Upper lobe of left lung (tissue), 6 donors: ENCODE measurements at places on chromosomes 12 and 14. TPM values are rescaled to one million over a fixed set of nuclear protein-coding genes. Genes with fewer than 3 reads are reported as not detected.

The AQP5 gene
- 36.6 TPM for total RNA-seq

The PTCSC3 gene
- total RNA-seq: not detected

The PSMD9 gene
- total RNA-seq: 28.1 TPM

The FAM181A gene
- 13.4 TPM for total RNA-seq

DNA sequence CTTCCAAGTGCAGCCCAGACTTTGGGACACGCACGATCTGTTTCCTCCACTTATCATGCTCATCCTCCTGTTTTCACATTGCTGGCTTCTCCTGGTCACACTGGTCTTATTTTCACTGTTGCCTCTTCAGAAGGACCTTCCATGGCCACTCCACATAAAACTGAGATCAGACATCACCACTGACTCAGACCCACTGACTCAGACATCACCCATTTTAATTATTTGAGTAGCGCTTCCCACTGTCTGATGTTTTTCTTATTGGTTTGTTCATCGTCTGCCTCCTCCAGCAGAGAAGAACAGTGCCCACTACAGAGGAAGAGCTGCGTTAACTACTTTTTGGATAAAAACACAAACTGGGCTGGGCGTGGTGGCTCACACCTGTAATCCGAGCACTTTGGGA is 270.5 kb upstream of the PWP1 start:
- DNase-seq: no peak
- H3K36me3 ChIP-seq: no peaks in the 10 kb centered on the region
- H3K27ac ChIP-seq: no peak overlapping the region

- H3K27me3 ChIP-seq: no peaks in the 10 kb centered on the region
- DNase-seq: no peak
- peak overlapping the region; percentile 15 for H3K27ac ChIP-seq
- no peak overlapping the region for H3K4me3 ChIP-seq
Measured at GRCh38 chr14:75824318-75824717, 157.5 kb downstream of the TGFB3 start.

- H3K4me3 ChIP-seq: no peak overlapping the region
- peaks cover 17% of the 10 kb centered on the region for H3K4me1 ChIP-seq
- DNase-seq: no peak
- H3K27ac ChIP-seq: no peak overlapping the region
Measured at GRCh38 chr12:68815928-68816800, 8.2 kb downstream of the MDM2 start.

DNA sequence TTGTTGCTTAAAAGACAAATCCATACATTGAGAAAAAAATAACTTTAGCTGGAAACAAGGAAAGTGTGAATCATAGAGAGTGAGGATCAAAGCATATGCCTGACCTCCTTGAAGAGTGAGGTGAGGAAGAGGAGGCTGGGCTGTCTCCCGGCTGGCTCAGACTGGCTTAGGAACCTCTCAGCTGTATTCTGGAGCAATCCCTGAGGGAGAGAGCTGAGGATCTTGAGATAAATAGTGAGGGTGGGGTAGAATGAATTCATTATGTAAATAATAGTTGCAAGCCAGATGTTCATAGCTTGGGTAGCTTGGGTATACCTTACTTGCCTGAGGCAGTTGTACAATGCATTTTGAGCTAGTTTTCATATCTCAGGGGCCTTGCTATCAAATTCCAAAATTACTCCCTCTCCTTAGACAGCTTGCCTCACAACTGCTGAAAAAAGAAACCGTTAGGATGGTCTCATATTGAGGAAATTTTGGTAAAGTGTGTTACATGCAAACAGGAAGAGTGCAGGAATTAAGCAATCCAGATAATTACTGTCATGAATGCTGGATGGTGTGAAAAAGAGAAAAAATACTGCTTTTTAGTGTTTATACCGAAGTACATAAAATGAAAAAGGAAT is 30.5 kb upstream of the SLC15A5 start:
- no peak overlapping the region for H3K27ac ChIP-seq
- no peaks in the 10 kb centered on the region for H3K27me3 ChIP-seq
- no peaks in the 10 kb centered on the region for H3K36me3 ChIP-seq
- no peak overlapping the region for H3K4me3 ChIP-seq
- no peak for DNase-seq

The CCDC77 gene
- 8.3 TPM for total RNA-seq

DNA sequence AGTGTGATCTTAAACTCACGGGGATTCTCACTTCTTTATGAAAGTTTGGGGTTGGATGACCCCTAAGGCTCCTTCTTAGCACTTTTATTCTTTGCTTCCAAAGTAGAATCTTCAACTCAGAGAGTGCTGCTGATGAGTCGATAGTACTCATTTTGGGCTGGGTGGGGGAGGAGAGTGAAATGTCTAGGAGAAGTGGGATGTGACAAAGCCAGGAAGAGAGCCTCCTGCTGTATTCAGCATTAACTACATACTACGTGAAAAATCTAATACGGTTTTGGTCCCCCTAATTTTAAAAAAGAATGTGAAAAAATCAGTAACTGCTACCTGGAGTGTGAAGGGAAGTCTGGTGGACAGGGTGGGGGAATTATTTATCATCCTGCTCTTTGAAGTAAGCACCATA is 148.3 kb downstream of the SAMD4A start:
- H3K4me3 ChIP-seq: no peak overlapping the region
- no peak overlapping the region for H3K27ac ChIP-seq
- H3K27me3 ChIP-seq: no peaks in the 10 kb centered on the region
- H3K4me1 ChIP-seq: peaks cover 12% of the 10 kb centered on the region

DNA sequence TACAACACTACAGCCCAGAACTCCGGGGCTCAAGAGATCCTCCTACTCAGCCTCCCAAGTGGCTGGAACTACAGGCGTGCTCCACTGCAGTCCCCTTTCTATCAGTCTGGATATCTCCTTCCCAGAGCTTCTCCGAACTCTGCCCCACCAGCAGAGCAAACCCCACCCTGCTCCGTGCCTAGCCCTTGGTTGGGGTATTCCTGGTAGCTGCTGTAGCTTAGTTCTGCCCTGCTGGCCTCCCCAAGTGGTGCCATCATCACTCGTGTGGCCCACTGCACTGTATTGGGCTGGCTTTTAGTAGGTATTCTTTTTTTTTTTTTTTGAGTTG is 9.5 kb downstream of the HSP90AA1 start:
- H3K4me3 ChIP-seq: no peak overlapping the region
- peaks cover 19% of the 10 kb centered on the region for H3K36me3 ChIP-seq
- H3K27me3 ChIP-seq: no peaks in the 10 kb centered on the region
- no peak for DNase-seq
- no peak overlapping the region for H3K27ac ChIP-seq
- peaks cover 6% of the 10 kb centered on the region for H3K4me1 ChIP-seq

GRCh38 chr12:69161829-69162228 is 77.5 kb upstream of the CPSF6 start:
- H3K4me1 ChIP-seq: peaks cover 2% of the 10 kb centered on the region
- H3K27ac ChIP-seq: no peak overlapping the region
- H3K27me3 ChIP-seq: no peaks in the 10 kb centered on the region
- no peak overlapping the region for H3K4me3 ChIP-seq
- H3K36me3 ChIP-seq: no peaks in the 10 kb centered on the region
- no peak for DNase-seq

The NUBPL gene
- total RNA-seq: 15.2 TPM

The SOCS2 gene
- total RNA-seq: 31.9 TPM

- no peaks in the 10 kb centered on the region for H3K4me1 ChIP-seq
- no peaks in the 10 kb centered on the region for H3K36me3 ChIP-seq
- no peak overlapping the region for H3K4me3 ChIP-seq
- H3K27me3 ChIP-seq: no peaks in the 10 kb centered on the region
- DNase-seq: no peak
Measured at GRCh38 chr12:75900781-75901254, 130.8 kb downstream of the PHLDA1 start.

GRCh38 chr12:22234561-22234960 is 99.9 kb downstream of the ST8SIA1 start:
- no peak overlapping the region for H3K27ac ChIP-seq
- no peak overlapping the region for H3K4me3 ChIP-seq
- no peaks in the 10 kb centered on the region for H3K27me3 ChIP-seq
- H3K4me1 ChIP-seq: peaks cover 5% of the 10 kb centered on the region
- DNase-seq: no peak

The CBLN3 gene
- 1.1 TPM for total RNA-seq
